ENCODE measurements at places on chromosomes 2 and 18.
A peak's percentile ranks its signal among the peaks of the same experiment; 100 is the strongest.

DNA sequence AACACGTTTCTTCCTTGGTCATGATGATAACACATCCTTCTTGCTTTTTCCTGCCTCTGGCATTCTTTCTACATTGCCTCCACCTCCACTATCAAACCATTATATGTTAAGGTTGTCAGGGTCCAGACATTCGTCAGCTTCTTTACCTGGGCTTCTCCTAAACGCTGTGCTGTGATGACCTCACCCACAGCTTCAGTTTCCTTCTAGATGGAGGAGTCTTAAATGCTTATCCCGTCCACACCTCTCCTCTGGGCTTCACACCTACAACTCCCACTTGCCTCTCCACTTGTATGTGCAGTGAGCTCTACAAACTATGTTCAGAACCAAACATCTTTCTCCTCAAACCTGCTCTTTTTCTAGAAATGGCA, 666 bp upstream of the STAT1 start:
- DNase-seq = no peak

GRCh38 chr2:116879650-116880160, 934.8 kb upstream of the DDX18 start:
- DNase-seq = no peak

GRCh38 chr2:212337036-212337435, 201.6 kb downstream of the ERBB4 start:
- peak; percentile 6 for DNase-seq

GRCh38 chr2:219521066-219521880, 7.0 kb downstream of the ASIC4 start:
- DNase-seq = no peak

GRCh38 chr18:59870623-59871130, 29.1 kb upstream of the PMAIP1 start:
- DNase-seq = no peak

- no peak for DNase-seq
Observed at GRCh38 chr2:18132697-18133096, 254.2 kb downstream of the KCNS3 start.

DNA sequence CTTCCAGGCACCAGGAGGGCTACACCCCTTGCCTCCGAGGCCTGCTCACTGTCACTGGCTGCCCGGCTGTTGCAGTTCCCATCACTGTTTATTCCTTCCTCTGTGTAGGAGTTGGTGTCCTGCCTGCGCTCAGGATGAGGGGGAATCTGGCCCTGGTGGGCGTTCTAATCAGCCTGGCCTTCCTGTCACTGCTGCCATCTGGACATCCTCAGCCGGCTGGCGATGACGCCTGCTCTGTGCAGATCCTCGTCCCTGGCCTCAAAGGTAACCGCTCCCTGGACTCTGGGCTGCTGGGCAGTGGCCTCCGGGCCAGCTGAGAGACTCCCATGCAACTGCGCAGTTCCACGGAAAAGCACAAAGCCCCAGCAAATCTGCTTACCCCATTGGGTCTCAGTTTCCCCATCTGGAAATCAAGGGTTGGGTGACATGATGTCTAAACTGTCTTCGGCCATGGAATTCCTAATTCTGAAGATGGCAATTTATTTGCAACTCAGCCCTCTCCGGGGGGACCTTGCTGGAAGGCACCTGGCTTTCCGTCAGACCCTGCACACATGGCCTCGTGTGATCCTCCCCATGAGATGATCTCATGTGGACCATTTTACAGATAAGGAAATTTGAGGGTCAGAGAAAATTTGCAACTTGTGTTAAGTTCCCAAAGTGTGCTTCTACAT, 9.4 kb downstream of the COLEC11 start:
- no peak for DNase-seq

DNA sequence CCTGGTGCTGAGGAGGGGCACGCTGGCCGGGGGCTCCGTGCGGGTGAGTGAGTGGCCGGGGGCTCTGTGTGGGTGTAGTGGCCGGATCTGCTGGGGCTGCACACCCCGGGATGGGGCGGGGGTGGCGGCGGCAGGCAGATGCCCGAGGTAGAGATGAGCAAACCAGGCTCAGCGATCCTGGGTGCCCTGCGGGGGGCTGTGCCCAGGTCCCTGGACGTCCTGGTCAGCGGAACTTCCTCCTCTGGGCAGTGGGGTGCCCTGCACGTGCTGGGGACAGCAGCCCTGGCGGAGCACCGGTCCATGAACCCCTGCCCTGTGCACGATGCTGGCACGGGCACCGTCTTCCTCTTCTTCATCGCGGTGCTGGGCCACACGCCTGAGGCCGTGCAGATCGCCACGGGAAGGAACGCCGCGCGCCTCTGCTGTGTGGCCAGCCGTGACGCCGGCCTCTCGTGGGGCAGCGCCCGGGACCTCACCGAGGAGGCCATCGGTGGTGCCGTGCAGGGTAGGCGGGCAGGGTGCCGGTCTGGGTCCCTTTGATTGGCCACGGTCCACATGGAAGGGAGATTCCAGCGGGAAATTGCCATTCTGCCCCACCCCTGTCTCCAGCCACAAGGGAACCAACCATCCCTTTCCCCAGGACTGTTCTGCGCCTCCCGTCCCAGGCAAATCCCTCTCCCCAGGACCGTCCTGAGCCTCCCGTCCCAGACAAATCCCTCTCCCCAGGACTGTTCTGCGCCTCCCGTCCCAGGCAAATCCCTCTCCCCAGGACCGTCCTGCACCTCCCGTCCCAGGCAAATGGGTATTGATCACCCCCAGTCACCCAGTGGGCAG, 5.9 kb downstream of the NEU4 start:
- no peak for DNase-seq

- no peak for DNase-seq
Observed at GRCh38 chr2:68396093-68396492, 31.0 kb downstream of the PLEK start.

DNA sequence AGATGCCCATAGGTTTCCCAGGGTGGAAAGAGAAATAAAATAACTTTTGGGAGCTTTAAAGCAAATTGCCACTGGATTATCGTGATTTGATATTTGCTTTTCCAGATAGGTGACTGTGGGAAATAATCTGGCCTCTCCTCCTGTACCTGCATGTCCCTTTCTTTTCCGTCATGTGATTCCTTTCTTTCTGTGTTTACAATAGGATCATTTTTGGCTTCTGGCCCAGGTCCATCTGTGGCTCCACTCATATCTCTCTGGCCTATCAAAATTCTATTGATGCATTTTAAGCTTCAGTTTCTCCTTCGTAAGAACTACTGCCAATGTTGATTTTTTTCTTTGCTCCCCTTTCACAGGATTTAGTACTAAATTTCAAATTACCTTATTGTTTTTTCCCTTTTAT, 153.6 kb downstream of the CCDC85A start:
- DNase-seq = no peak

DNA sequence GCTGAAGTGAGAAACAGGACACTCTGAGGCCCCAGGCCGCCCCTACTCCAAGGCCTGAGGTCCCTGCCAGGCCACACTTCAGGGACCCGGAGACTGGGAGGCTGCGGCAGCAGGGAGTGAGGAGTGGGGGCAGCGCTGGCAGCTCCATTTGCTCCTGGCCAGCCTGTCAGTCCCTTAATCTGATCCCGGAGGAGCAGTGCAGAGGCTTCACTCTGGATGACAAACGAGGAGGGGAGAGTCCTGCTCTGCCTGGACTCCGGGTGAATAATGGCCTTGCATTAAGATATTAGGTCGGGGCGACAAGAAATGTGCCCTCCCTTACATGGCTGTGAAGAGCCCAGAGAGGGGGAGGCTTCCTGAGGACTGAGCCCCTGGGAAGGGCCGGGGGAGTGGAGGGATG, 14.3 kb upstream of the PRSS56 start:
- no peak for DNase-seq

DNA sequence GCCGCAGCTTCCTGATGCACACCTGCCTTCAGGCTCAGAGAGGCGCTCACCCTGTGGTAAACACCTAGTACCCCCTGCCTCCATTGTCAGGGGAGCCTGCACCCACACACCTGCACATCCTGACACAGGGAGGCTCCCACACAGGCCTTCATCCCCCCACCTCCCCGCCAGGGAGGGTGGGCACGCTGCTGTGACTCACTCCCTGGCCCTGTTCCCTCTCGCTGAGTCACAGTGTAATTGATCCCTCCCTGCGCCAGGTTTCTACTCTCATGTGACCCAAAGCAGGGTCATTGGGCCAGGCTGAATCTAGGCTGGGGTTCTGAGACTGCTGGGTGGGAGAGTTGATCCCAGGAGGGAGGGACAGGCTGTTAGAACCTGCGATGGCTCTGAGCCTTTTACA, 8.5 kb upstream of the CELF4 start:
- no peak for DNase-seq

- no peak for DNase-seq
Observed at GRCh38 chr2:107361751-107362381, 464.8 kb upstream of the RGPD4 start.

DNA sequence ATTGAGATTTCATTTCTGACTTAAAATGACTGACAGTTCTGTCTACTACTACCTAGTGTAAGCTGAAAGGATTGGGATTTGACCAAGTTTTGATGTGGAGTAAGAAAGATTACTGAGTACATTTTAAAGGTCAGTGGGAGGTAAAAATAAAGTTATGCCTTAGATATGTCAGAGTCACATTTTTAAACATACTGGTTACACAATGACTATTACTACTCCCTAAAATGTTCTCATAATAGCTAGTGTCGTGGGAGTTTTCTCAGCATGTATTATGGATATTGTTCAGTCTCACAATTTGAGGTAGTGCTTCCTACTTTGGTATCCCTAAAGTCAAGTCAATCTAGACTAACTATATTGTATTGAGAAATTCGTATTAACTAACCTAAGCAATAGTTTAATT, 1092.5 kb downstream of the LRP1B start:
- no peak for DNase-seq

- DNase-seq = no peak
Observed at GRCh38 chr18:50813353-50813752, 6.5 kb downstream of the MRO start.

DNA sequence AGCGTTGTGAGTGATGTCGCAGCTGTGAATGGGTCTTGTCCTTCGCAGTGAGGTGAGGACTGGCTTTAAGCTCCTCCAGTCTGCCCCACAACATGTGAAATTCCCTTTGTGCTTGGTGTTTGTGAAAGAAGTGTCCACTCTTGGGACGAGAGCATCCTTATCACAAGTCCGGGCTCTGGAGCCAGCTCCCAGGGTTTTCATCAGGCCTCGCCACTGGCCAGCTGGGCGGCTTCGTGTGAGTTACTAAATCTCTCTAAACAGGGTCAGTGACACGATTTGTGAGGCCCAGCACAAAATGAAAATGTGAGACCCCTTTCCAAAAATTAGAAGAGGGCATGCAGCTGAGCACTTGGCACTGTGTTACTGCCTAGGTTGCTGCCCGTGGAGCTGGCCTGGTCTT, 115.9 kb downstream of the VAPA start:
- DNase-seq = no peak

- DNase-seq = no peak
Observed at GRCh38 chr2:7436096-7436906, 519.1 kb downstream of the RNF144A start.

DNA sequence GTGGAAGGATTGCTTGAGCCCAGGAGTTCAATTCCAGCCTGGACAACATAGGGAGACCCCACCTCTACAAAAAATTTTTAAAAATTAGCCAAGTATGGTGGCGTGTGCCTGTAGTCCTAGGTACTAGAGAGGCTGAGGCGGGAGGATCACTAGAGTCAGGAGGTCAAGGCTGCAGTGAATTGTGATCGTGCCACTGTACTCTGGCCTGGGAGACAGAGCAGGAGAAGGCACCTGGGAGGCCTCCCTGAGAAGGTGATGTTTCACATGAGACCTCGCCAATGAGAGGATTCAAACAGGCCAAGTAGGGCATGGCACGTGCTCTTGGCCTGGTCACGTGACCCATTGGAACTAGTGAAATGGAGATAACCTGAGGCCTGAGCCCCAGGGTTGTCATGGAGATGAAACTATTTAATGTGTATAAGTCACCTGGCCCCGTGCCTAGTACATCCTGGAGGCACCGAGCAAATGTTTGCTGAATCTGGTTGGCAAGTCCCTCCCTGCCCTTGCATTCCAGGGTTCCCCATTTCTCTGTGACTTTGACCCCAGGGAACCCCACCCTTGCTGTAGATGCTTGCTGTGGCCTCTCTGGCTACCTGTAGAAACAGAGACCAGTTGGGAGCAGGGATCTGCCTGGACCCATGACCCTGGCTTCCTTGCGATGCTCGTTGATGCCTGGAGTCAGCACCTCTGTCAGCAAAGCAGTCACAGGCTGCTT, 26.1 kb upstream of the ROCK2 start:
- no peak for DNase-seq

DNA sequence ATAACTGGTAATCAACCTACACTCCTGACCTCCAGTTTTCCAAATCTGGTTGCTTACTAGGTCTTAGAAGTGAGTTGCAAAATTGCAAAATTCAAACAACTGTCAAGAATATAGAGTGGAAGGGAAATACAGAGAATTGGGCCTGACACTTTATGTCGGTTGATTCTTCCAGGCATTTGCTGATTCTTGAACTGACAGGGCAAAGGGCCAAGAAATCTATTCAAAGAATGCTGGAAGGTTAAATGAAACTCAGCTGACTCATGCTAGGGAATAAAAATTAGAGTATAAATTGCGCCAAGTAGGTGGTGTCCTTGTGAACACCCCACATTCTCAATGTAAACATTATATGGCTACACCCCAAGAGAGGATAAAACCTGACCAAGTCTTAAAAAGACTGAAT, 21.5 kb upstream of the ZSCAN30 start:
- DNase-seq = no peak

DNA sequence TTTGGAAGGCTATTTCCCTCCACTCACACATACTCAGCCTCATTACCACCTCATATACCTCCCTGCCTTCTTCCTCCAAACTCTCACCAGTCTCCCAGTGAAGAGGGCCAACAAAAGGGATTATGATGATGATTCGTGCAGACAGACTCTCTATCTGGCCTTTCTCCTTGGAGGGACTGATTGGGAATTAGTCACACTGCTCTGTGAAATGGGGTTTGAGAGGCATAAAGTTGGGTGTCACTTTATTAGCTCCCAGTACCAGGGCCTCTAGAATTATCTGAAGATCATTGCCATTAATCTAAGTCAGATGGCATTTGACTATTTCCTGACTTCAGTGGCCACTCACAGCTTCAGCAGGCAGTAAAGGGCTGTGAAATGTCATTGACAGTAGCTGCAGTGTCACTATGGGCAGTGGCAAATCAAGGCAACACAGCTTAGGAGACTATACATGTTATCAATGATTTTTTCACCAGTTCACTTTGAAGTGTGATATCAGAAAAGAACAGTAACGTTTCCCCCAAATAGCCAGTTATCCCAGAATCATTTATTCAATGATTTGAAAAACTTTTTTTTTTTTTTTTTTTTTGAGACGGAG, 17.4 kb downstream of the CNRIP1 start:
- no peak for DNase-seq

GRCh38 chr2:119256582-119256921, 32.9 kb downstream of the STEAP3 start:
- DNase-seq = no peak

DNA sequence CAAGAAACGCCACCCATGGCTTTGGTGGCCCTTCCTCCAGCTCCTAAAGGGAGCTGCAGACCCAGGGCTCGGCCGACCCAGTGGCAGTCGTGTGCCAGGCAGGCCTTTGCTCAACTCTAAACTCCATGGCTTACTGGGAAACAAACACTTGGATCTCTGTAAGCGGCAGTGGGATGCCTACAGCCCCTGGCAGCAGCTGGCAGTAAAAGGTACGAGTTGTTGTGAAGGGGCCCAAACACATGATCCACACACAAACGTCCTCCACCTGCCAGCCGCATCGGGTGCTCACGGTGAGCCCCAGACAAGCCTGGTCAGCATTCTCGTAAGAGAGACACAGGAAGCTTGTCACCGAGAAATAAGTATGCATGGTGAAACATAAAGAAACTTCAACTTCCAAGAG, 214.9 kb downstream of the MGAT5 start:
- no peak for DNase-seq

GRCh38 chr2:177402096-177402495, 9.5 kb downstream of the AGPS start:
- DNase-seq = no peak

- no peak for DNase-seq
Observed at GRCh38 chr18:60113396-60113795, 213.6 kb downstream of the PMAIP1 start.
